ENCODE measurements at places on chromosomes 12 and 14.

DNA sequence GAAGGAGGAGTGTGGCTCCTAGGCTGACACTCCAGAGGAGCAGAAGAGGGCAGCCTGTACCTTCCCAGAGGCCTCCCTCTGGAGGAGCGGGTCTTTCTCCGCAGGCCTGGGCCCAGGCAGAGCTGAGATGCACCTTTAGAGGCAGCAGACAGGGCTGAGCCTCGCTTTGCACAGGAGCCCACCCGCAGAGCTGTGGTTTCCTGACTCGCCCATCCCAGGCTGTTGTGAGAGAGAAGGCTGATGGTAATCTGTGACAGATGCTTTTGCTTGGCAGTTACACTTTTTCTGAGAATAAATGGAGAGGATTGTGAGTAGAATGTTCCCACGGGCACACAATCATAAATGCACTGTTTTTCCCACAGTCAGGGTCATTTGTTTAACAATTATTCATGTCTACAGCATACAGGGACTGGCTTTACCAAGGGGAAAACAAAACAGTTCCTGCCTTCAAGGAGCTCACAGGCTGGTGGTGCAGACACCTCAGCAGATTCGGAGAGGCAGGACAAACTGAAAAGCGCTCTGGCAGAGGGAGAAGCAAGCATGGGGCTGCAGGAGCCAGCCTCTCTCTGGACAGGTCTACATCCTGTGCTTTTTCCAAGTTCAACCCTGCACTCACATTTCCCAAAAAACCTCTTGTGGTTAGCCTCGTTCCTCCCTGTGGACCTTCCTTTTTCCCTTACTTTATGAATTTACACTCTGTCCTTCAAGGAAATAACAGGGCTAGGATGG, 13.9 kb downstream of the EVL start:
- DNase-seq = peak; percentile 59

DNA sequence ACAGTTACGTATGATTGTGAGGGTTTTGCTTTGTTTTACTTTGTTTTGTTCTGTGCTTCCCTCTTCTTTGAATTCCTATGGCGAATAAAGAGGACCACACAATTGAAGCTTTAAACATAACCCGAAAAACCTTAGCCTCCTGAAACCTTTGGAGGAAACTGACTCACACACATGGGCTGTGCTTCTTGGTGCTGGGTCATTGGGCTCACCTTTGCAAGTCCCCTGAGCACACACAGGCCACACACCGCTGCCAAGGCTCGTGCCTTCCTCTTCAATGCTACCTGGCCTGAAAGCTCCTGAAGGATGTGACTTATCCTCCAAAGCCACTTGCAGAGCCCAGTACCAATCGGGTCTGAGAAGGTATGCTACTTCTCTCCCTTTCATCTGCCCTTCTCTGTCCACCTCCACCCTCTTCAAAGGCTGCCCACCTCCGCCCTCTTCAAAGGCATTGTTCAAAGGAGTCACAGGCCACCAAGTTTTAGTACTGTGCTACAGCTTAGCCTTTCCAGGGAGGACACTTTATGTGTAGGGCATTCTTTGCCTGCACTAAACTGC, 114.6 kb downstream of the FOXN3 start:
- no peak for DNase-seq

- no peak for DNase-seq
Measured at GRCh38 chr12:115209230-115209629, 525.3 kb upstream of the TBX3 start.

DNA sequence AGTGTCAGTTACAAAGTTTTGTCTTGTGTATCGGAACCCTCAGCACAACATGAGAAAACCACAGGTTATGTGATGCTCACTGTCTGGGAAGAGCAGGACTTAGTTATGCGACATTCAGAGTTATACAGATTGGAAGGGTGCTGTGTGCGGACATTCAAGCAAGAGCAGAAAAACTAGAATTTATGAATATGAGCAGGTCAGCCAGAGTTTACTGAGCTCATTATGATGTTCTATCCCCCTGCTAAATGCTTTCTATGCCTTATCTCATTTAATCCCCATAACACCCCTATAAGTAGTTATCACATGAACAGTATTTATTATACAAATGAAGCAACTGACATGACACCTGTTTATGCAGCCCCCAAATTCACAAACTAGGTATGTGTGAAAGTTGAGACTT, 1083.2 kb downstream of the FLRT2 start:
- no peak for DNase-seq

GRCh38 chr12:68403711-68404110, 71.5 kb upstream of the MDM1 start:
- DNase-seq = no peak

GRCh38 chr14:30223966-30224365, 296.3 kb upstream of the PRKD1 start:
- DNase-seq = no peak

DNA sequence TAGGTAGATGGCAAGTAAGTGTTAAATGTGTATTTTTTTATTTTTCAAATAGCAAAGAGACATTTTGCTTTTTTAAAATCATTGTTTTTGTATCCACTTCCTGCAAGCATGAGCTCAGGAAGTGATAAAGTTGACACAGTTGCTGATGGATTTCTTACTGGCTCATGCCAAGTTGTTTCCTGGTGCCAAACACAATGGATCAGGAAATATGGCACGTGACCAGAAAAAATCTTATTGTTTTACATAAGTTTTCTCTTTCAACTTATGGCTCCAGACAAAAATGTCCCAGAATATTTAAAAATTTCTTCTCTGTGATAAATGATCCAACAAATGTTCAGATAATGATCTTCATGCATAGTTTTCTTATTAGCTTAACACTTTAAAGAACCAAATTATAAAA, 1279.1 kb upstream of the FLRT2 start:
- no peak for DNase-seq

DNA sequence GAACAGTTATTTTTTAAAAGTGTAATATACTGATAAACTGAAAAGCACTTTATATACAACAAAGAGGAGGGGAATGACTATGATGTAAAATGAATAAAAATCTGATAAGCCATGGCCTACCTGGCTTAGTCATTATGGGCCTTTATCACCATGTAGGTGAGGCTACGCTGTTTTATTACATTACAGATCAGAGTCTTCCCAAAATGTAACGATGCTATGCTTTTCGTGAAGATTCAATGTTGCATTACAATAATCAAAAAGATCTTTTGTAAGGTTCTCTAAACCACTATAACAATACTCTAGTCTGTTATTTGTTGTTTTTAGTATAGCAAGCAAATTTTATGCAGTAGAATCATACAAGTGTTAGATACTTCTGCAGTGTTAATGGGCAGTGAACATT, 34.2 kb downstream of the ARID4A start:
- DNase-seq = no peak

GRCh38 chr12:128687851-128688250, 135.9 kb downstream of the SLC15A4 start:
- no peak for DNase-seq

DNA sequence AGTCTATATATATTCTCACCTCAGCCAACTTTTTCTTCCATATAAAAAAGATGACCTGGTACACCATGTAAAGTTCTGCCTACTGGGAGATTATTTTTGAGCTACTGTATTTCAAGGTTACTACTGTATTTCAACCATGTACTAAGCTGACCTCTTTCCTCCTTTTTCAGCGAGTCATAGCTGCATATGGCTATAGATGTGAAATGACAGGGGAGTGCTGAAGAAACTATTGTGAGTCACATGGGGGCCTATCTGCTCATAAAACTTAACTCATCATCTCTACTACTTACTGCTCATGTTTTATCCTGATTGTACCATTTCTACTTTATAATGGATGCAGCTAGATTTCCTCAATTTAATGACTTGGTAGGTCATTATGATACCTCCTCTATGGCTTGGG, 571.4 kb upstream of the ATP2B1 start:
- DNase-seq = no peak

DNA sequence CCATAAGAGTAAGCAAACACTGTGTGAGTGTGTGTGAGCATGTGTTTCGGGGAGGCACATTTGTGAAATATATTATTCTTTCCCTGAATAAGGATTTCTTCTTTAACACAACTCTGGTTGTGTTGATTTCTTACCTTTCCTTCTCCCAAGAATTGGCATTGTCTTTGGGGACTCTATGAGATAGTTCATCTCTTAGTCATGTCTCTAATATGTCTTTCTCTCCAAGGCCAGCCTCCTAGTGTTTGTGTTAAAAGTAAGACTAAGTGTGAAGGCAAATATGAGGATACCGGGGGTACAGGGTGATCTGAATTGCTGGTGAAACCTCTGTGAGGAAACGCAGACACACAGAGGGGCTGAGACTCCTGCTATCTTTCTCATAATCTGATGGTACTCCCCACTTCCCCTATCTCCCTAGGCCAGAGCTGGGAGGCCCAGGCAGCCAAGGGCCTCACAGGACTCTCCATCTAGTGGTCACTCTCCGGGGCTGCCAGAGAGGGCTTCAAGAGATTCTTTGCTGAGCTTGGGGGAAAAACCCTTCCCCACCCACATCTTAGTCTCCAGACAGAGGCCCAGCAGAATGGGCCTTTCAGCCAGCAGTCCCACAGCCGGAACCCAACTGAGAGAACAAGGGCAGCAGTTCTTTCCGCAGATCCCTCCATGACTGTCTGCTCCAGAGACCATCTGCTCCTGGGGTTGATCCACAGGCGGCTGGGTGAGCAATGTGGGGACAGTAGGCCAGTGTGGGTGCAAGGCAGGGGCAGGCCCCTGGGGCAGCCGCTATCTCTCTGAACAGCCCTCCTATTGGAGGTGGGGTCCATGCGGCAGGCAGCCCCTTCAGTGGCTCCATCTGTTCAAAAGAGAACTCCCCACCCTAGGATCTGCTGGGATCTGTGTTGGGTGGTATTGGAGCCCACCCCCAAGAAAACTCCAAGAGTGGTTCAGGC, 5.8 kb upstream of the HOXC12 start:
- no peak for DNase-seq

GRCh38 chr12:122929812-122930211, 33.9 kb upstream of the VPS37B start:
- no peak for DNase-seq

DNA sequence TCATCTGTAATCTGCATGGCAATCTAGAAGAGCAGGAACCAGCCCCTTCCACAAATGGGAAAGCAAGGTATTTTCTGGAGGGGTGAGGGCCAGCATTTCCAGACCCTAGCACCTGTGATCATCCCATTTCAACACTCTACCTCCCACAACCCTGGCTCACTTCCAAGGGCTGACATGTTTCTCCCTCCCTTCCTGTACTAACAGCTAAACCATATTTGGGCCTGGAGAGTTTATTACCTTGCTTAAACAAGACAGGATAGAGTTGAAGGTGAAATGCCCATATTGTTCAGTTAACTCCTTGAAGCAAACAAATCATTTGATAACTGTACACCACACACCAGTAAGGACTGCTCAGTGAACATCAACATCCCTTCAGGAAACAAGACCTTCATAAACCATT, 158.4 kb downstream of the PPM1H start:
- no peak for DNase-seq

- no peak for DNase-seq
Measured at GRCh38 chr12:86948851-86949250, 692.7 kb upstream of the MGAT4C start.

GRCh38 chr12:30822385-30823155, 67.8 kb upstream of the CAPRIN2 start:
- DNase-seq = no peak

DNA sequence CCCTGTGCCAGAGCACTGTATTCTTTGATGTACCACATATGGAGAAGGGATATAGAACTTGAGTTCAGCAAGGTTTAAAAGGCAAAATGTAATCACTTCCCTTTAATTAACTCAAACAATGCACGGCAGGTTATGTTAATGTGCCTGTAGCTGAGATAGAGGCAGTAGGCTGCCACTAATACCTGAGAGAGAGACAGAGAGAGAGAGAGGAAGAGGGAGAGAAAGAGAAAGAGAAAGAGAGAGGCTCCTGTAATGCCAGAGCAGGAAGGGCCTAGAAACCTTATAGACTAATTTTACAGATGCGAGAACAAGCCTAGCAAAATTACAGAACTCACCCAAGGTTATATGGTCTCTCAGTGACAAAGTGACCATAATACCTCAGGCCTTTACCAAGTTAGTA, 679.8 kb downstream of the NRXN3 start:
- no peak for DNase-seq

GRCh38 chr14:90795744-90796143, 20.5 kb downstream of the TTC7B start:
- no peak for DNase-seq

- no peak for DNase-seq
Measured at GRCh38 chr12:55725556-55725955, 3.3 kb downstream of the CD63 start.

All from activated T-cell treated with anti-CD3 and anti-CD28 coated beads for 4 hours (primary cell).